Hematopoietic multipotent progenitor cell (in vitro differentiated cells): ENCODE measurements at places on chromosomes 5 and 9.

DNA sequence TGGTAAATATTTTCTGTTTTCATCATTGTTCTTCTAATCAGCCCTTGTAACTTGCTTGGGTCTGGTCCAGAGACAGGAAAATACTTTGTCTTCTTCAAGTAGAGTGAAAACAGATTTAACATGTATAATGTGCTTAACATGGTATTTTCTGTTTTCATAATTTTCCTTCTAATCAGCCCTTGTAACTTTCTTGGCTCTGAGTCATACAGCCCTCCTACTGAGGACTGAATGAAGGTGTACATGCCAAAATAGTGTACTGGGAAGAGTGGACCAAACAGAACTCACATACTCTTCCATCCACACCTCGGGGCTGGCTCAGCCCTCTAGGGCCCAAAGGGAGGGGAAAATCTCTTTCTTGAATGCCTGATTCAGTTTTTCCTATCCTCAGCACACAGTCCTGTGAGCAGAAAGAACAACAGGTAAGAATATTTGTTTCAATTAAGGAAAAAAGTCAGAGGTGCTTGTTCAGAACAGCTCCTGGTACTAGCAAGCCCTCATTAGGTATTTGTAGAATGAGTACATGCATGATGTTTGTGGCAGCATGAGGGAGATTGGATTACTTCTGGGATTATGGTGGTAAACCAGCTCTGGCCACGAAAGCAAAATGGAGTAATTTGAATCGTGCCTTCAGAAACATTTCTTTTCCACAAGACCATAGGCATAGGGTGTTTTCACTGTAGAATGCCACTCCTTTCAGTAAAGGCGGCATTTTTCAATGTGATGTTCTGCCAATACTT is 24.2 kb upstream of the MACIR start:
- no peak for DNase-seq

GRCh38 chr9:133199648-133200321 is 9.3 kb downstream of the OBP2B start:
- DNase-seq = no peak

DNA sequence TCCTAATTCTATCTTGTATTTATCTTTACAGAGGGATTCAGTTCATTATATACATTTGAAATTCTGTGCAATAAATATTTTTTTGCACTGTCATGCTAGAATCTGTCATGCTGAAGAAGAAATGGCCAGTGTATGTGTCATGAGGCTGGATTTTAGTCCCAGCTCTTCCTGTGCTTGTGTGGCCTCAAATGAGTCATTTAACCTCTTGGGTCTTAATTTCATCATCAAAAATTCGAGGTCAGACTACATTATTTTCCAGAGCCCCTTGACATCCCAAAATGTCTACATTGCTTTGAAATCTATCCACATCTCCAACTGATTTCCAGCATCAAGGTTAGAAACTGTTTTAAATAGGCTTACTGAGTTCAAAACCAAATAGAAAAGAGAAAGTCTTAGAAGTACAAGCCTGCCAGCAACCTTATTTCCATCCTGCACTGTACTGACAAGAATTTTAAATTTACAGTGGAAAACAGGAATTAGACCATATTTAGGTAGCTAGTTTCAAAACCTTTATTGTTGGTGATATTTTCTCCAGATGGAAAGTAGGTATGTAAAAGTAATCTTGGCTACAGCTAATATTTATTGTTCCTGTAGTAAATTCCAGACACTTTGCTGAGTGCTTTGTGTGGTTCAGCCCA is 96.7 kb upstream of the MAMDC2 start:
- peak; percentile 40 for DNase-seq

DNA sequence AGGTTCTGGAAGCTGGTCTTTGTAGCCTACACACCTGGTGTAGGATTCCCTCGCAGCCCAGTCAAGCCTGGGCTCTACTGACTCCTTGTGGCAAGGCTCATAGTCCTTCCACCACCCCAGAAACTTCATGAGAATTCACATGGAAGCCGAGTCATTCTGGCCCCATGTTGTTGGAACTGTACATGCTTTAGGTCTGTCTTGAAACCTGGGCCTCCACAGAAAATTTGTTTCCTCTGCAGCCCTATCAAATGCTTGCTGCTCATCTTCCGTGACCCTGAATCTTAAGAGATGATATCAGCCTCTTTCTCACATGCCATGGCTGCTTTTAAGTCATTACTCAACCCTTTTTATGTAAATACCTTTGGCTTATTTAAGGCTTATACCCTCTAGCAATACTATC is 113.4 kb upstream of the GRHPR start:
- no peak for DNase-seq

DNA sequence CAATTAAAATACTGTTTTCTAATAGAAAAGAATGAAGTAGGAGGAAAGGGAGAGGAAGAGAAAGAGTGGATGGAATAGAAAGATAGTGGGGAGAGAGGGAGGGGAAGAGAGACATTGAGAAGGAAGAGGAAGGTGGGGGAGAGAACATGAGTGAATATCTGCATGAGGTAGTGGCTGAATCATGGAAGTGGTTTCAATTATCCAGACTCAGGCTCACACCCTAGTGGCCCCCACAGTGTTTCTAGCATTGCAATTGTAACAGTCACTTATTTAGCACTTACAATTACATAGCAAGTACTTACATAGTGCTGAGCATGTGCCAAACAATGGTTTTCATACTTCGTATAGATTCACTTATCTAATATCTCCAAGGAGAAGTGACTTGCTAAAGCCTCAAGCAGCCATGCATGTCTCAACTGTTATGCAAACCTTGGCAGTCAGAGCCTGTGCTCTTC is 72.7 kb downstream of the CAST start:
- no peak for DNase-seq

DNA sequence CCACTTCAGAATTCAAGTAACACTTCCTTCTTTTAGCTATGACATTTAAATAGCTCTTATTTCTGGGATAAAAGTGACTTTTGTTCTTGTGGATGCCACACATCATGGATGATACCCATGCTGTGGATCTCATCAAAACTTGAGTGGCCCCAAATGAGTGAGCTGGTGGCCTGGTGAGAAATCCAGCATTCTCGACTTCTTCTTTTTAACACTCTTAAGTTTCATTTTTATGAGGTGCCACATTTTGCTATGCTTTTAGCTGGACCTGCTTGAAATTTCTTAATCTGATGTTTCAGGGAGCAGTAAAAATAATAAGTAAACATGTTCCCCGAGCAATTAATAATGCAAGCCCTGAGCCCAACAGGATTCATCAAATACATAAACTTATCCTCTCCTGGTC is 384.8 kb upstream of the MEF2C start:
- DNase-seq = no peak
